Activated CD4-positive, alpha-beta T cell treated with anti-CD3 and anti-CD28 coated beads, Interleukin-2, amount 50 U/mL, for 16 hours (primary cell): ENCODE measurements at places on chromosomes 16 and 17.

GRCh38 chr17:48843187-48843900 is 12.5 kb downstream of the CALCOCO2 start:
- no peak for DNase-seq

DNA sequence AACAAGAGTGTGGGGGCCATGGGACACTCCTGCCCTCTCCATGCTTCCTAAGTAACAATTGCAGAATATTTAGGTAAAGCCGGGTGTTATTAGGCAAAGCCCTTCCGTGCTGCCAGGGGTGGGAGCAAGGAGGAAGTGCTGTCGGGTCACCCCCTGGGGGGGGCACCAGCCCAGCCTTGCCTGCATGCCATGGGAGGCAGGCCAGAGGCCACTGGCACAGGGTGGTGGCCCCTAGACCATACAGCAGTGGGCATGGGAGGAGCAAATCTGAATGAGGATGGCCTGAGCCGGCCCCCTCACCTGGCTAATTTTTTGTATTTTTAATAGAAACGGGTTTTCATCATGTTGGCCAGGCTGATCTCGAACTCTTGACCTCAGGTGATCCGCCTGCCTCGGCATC is 355.7 kb upstream of the CDH8 start:
- no peak for DNase-seq

DNA sequence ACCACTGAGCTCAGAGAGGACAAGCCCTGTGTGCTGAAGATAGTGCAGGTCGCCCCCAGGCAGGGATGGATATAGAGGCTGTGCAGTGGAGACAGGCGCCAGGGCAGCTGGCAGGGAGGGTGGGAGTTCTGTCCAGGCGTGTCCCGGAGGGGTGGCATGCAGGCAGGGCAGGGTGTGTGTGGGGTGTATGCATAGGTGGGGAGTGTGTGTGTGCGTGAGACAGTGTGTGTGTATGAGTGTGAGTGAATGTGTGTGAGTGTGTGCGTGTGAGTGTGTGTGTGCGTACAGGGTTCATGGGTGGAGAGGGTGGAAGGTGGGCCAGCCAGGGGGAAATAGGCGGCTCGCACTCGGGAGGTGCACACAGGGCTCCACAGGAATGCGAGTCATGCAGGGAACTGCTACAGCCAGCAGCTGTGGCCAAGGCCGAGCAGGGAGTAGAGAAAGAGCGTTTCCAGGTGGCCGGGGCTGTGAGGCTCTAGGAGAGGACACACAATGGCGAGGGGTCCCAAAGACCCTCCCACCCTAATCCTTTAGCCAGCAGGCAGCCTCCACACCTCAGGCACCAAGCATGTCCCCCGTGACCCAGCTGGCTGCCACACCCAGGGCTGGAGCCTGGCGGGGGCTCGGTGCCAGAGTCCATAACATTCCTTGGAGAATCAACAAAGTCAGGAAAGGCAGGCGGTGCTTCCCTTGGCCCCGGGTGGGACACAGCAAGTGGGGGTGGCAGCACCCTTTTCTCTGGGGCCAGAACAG is 4.6 kb downstream of the PLCD3 start:
- DNase-seq, result no peak

DNA sequence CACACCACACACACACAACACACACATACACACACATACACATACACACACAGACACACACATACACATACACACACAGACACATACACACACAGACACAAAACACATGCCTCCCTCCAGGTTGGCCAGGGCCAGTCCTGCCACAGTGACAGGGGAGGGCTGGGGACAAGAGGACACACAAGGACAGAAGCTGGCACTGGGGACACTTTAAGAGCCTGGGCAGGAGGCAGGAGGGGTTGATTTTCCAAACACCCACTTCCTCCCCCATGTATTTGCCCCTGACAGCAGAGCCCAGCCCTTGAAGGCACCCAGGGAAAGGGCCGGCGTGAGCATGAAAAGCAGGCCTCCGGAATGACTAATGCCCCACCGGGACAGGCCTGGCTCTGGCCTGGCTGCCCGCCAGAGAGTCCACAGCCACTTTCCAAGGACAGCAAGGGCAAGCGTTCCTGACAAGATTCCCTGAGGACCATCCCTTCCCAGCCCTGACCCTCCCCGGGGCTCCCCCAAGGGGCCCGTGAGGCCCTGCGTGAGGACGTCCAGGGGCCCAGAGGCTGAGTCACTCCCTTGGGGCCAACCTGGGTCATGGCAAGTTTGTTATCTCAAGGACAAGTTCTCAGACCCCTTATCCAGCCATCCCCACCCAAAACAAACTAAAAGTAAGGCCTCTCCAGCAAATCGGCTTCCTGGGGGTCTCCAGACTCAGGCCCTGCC is 235.6 kb downstream of the ZNF423 start:
- DNase-seq, result no peak

GRCh38 chr17:251531-251930 is 70.1 kb upstream of the DOC2B start:
- no peak for DNase-seq
